Foreskin fibroblast (primary cell): ENCODE measurements at places on chromosomes 2 and 18.
A peak's percentile ranks its signal among the peaks of the same experiment; 100 is the strongest.

DNA sequence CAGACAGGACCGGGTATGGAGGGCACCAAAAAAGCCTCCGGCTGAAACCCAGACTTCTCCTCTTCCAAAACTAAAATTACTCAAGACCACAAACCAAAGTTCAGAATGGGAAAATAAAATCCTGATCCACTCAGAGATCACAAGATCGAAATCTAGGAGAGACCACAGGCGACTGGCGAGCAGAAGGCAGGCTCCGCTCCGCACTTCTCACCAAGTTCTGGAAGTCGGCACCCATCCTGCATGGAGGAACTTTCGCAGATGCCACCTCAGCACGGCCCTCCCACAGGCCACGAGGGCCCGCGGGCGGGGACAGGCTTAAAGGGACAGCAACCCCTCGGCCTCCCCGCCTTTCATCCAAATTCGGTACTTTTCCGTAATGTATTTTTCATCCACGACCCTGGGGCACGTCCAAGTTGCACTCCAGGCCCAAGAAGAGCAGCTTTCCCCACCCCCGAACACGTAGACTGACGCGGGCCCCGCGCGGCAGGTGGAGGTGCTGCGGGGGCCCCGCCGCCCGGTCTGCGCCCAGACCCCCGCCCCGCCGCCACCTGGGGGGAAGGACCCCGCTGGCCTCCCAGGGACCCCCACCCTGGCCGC lies 43.7 kb downstream of the HDLBP start:
- DNase-seq, result peak; percentile 83

- DNase-seq, result no peak
Observed at GRCh38 chr2:5616019-5616418, 76.2 kb upstream of the SOX11 start.

GRCh38 chr2:174659069-174659900 lies 61.7 kb upstream of the WIPF1 start:
- DNase-seq, result no peak

- DNase-seq, result peak; percentile 2
Observed at GRCh38 chr18:54052732-54053429, 171.6 kb downstream of the MBD2 start.

DNA sequence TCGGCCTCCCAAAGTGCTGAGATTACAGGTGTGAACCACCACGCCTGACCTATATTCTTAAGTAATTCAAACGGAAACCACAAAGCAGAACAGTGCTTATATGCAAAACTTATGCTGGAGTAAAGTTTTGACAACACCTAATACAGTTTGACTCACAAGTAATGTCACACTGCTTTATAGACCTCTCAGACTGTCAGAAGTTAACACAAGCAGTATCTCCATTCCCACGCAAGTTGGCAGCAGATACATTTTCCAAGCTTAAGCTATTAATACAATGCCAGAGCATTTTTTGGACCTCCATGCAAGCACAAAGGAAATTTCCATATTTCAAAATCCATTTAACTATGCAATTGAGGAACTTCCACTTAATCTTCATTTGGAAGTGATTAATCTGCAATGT lies 21.0 kb upstream of the SANBR start:
- DNase-seq, result no peak

- peak; percentile 19 for DNase-seq
Observed at GRCh38 chr2:54081574-54081973, 33.8 kb upstream of the ACYP2 start.

GRCh38 chr2:197847651-197848401 lies 43.4 kb downstream of the PLCL1 start:
- DNase-seq, result no peak

GRCh38 chr2:101388232-101388631 lies 929 bp upstream of the CREG2 start:
- peak; percentile 80 for DNase-seq

- peak; percentile 78 for DNase-seq
Observed at GRCh38 chr18:70195852-70196434, 9.5 kb downstream of the RTTN start.

DNA sequence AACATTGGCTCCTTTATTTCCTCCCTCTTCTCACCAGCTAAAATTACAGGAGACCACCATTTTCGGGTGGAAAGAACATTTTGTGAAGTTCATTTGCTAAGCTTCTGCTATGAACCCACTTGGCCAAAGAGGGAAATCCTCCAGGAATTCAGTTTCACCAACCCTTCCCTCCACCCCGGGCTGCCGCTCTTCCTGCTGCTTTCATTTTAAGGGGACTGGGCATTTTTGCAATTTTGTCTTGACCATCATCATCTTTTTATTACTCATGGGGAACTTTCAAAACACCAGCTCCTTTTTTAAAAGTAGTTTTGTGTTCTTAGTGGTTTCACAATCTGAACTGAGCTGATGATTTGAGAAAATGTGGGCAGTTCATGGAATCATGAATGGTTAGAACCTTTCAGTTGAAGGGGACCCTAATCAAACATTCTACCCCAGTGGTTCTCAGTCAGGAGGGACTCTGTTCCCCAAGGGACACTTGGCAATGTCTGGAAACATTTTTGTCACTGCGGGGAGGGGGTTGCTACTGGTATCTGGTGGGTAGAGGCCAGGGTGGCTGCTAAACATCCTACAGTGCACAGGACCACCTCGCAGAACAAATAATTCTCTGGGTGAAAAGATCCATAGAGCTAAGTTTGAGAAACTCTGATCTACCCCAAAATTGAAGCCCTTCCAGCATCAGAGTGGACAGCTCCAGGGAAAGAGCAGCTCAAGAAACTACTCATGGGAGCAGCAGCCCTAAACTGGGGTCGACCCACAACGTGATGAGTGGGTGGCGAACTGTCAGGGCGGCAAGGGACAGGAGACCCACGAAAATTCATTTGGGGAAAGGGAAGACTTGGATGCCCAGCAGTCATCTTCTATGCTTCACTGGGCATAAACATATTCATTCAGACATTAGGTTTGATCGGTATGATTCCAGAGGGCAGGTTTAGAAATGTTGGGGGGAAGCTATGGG lies 92.9 kb downstream of the ACKR3 start:
- peak; percentile 32 for DNase-seq

GRCh38 chr18:74445585-74445984 lies 11.5 kb downstream of the DIPK1C start:
- DNase-seq, result no peak

- no peak for DNase-seq
Observed at GRCh38 chr2:99810225-99810624, 320.4 kb upstream of the REV1 start.

- peak; percentile 46 for DNase-seq
Observed at GRCh38 chr18:12520442-12520992, 112.8 kb downstream of the PRELID3A start.

- peak; percentile 18 for DNase-seq
Observed at GRCh38 chr18:27921904-27922751, 254.8 kb downstream of the CDH2 start.

GRCh38 chr2:85278361-85278760 lies 49.4 kb downstream of the TGOLN2 start:
- peak; percentile 33 for DNase-seq

DNA sequence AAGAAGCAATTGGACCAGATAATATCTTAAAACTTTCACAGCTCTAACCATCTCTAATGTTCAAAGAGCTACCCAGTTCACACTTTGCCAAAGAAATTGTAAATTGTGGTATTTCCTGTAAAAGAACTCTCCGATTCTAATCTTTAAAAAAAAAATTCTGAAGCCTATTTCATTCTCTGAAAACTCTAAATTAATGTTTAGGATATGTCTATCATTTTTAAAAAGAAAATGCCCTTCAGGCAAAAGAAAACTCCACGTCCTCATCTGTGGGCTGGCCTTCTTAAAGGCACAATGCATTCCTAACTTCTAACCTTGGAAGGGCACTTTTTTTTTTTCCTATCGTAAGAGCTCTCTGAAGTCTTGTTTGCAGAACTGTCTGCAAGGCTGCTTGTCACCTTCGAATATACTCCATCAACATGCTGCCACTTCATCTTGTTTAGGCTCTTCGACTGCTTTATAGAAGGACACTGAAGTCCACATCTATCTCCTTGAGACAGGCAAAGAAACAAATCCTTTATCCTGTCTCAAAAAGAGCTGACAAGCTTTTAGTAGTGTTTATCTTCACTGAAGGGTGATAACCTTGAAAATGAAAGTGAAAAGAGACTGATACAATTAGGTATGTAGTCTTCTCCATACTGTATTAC lies 124.3 kb upstream of the SLC39A10 start:
- DNase-seq, result peak; percentile 33

GRCh38 chr2:63692002-63692606 lies 103.3 kb downstream of the MDH1 start:
- peak; percentile 34 for DNase-seq

- DNase-seq, result no peak
Observed at GRCh38 chr2:235390108-235390815, 103.6 kb upstream of the AGAP1 start.

GRCh38 chr2:187157046-187157445 lies 291.0 kb downstream of the CALCRL start:
- no peak for DNase-seq

DNA sequence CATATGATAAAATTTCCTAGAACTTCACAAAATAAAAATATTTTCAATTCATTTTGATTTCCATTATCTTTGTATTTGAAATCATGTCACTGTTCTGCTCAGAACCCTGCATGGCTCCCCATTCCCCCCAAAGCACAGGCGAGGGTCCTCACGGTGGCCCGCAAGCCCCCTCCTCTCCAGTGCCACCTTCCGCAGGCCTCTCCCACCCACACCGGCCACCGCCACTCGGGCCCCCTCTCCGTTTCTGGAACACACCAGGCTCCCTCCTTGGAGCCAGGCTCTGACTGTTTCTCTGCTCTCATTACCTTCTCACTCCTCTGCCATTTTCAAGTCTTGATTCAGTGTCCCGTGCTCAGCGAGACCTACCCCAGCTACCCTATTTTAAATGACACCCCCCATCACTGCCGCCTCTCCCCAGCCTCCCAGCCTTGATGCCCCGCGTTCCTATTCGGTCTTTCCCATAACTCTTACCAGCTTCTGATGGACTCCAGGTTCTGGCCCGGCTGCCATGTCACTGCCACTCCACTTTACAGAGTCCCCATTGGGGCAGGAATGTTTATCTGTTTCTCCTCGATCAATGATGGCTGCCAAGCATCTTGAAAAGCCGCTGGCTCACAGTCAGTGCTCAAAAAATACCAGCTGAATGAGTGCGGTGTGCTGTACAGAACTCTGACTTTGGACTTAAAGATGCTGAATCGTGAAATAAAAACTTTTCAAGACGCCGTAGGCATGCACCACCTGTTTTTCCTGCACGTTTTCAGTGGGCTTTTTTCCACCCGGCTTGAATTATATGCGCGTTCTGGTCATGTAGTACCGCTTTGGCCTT lies 201.0 kb downstream of the GBX2 start:
- DNase-seq, result no peak

GRCh38 chr2:160632084-160632975 lies 138.7 kb upstream of the RBMS1 start:
- DNase-seq, result no peak

- no peak for DNase-seq
Observed at GRCh38 chr2:198900141-198900540, 557.6 kb downstream of the SATB2 start.

DNA sequence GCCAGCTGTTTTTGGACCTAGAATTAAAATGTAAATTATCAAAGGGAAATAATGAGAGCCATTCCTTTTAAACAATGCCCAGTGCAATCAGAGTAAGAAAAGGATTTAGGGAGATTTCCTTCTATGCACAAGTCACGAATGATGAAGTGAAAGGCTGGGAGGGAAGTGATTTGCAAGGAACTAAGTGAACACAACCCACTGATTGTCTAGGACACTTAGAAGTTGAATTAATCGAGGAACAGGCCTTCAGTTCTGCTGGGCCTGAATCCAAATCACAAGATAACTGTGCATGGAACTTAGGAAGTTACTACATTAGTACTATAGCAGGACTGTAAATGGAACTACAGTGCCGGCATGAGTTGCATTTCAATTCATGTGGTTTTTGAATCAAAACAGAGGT lies 17.7 kb downstream of the MAP2 start:
- no peak for DNase-seq

DNA sequence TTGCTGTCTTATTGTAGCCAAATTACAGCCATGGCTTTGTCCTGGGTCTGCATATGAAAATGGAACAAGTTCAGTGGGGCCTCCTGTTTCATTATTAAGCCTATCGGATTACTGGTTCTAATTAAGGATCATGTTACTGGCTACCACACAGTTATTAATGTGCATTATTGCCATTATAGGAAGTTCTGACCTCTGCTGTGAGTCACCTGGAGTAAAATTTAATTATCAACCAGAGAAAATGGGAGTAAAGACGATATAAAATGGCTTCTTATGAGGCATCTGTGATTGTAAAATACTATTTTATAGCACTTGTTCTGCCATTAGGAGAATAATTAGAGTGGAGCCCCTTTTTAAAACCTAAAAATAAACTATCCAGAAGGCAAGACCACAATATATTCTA lies 143.3 kb upstream of the ITGB6 start:
- no peak for DNase-seq

DNA sequence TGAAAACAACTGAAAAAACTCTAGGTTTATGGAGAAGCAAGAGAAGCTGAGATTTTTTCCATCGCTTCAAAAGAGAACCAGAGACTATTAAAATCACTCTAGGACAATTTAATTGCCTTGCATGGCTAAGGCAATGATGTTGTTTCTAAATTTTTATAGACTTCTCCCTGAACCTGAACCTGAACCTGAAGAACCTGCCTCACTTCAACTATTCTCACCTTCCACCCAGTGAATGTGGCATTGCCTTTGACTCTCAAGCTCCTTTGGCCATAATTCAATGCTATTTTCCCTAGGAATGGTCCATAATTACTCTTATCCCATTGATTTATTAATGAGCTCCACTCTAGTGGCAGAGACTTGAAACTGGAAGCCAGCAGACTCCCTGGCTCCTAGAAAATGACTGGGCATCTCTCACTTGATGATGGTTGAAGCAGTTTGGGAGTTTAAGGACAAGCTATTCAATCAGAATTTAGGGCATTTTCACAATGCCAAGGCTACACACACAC lies 303.8 kb upstream of the UBE2E3 start:
- DNase-seq, result no peak

GRCh38 chr18:44805643-44806042 lies 125.0 kb downstream of the SETBP1 start:
- DNase-seq, result no peak

DNA sequence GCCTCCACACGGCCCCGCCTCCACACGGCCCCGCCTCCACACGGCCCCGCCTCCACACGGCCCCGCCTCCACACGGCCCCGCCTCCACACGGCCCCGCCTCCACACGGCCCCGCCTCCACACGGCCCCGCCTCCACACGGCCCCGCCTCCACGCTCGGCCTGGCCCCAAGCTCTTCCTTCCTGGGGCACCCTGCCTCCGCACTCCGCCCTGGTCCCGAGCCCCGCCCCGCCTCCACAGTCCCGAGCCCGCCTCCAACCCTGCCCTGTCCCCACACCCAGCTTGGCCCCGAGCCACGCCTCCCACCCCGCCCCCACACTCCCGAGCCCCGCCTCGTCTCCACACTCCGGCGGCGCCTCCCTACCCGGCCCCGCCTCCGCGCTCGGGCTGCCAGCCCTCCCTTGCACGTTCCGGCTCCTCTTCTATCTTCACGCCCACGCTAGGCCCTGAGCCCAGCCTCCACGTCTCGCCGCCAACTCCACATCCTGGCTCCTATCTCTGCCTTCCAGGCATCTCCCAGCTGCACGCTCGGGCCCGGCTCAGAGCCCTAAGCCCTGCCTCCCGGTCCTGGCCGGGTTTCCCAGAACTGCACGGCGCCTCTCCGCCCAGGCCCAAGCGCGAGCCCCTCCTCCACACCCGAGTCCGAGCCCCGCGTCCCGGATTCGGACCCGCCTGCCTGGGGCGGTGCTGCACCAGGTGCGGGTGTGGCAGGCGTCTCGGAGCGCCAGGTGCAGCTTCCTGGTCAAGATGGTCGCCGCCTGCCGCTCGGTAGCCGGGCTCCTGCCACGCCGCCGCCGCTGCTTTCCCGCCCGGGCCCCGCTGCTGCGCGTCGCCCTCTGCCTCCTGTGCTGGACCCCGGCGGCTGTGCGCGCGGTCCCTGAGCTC lies at the start of gene TMEM87B:
TSS of gene TMEM87B (plus strand) at position 423 of the 883 bp plus-strand sequence. CDS start at position 746, 323 bp downstream.
- DNase-seq, result peak; percentile 98
